ENCODE measurements at places on chromosomes 16 and 17. TPM values are rescaled to one million over a fixed set of nuclear protein-coding genes. Genes with fewer than 3 reads are reported as not detected.
A peak's percentile ranks its signal among the peaks of the same experiment; 100 is the strongest.

CES1 gene
- 0.10 TPM for total RNA-seq

FAM117A gene
- 7.2 TPM for total RNA-seq

HEXIM1 gene
- 23.0 TPM for total RNA-seq

PRR11 gene
- total RNA-seq, result 74.1 TPM

SOX8 gene
- not detected for total RNA-seq

NUTF2 gene
- total RNA-seq, result 218 TPM

- DNase-seq, result no peak
Observed at GRCh38 chr17:45824901-45825492, 19.7 kb upstream of the SPPL2C start.

- DNase-seq, result no peak
Observed at GRCh38 chr17:30347488-30347887, 13.6 kb upstream of the TMIGD1 start.

- no peak for DNase-seq
Observed at GRCh38 chr16:11076259-11077018, 132.1 kb downstream of the CLEC16A start.

DNA sequence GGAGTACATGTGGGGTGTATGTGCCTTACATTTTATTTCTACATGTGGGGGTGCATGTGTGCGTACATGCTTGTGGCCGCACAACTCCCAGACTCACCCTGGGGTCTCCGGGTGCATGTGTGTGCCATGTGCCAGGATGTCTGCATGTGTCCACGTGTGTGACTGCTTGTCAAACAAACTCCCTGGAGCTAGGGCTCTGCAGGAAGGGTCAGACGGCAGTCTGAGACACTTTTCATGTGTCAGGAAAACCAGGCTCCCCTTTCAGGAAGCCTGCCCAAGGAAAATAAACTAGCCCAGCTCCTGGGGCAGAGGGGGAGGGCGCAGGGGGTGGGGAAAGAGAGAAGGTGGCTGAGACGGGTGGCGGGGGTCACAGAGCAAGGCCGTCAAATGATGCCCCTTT, 44.7 kb downstream of the FZD2 start:
- no peak for DNase-seq

DNA sequence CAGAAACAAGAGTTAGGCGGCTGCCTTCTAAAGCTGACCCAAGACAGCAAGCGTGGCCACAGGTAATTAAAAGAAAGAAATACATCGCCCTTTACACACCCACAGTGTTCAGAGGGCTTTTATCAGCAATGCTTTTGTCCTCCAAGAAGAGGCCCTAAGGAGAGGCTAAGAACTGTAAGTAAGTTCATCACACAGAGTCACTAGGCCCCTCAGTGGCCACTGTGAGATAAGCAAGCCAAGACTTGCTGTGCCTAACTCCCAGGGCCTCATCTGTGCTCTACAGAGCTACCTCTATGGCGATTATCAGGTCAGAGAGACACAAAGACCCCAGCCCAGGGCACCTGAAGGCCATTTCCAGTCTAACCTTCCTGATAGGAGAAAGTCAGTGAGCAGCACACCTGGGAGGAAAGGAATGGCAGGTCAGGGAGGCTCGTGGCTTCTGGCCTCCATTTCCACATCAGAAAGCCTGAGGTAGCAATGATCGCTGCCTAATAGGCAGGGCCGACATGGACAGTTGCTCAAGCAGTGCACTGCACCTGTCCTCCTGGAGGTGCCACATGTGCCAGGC, 545.2 kb upstream of the CDH11 start:
- no peak for DNase-seq

DNA sequence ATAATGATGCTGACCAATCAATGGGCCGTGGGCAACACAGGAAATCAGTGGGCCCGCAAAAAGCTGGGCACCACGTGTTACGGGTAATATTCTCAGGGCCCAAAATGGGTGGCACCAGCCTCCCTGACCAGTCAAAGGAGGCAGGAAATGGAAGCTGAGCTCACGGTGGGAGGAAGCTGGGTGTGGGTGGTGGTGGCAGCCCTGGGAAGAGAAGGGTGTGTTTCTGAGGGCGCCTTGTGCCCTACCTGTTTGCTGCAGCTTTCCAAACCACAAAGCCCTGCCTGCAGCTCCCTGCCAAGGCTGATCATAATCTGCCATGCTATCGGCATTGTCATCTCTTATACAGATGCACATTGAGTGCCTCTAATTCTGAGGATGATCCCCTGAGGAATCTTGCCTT, 457.9 kb downstream of the SLC39A11 start:
- DNase-seq, result no peak

GRCh38 chr16:22240023-22240710, 34.1 kb downstream of the EEF2K start:
- DNase-seq, result no peak

GRCh38 chr16:89646906-89647305, 10.6 kb downstream of the CHMP1A start:
- peak; percentile 59 for DNase-seq

DNA sequence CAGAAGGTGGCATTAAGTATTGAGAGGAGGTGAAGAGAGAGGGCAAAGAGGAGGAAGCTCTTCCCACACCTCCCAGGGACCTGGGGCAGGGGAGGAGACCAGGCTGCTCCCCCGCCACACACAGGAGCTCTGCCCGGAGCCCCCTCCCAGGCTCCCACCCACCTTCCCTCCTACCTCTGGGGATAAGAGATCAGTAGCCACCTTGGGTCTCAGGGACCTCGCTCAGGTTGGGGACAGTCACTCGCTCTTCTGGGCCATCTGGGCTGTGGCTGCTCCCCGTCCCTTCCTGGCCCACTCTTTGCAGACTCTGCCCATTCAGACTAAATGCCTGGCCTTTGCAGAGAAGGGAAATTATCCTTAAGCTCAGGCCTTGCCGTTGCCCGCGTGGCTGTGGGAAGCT, 14.9 kb upstream of the C16orf74 start:
- no peak for DNase-seq

DNA sequence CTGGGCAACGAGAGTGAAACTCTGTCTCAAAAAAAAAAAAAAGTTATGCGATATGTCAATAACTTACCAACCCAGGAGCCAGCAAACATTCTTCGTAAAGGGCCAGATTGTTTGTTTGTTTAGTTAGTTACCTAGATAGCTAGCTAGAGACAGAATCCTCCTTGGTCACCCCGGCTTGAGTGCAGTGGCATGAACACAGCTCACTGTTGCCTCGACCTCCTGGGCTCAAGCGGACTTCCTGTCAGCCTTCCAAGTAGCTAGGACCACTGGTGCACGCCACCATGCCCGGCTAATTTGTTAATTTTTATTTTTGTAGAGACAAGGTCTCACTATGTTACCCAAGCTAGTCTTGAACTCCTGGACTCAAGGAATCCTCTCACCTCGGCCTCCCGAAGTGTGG, 113.0 kb downstream of the LITAF start:
- no peak for DNase-seq

GRCh38 chr16:77897831-77898605, 109.7 kb downstream of the VAT1L start:
- no peak for DNase-seq

GRCh38 chr17:36889770-36890349, 47.4 kb upstream of the LHX1 start:
- DNase-seq, result no peak

- DNase-seq, result peak; percentile 56
Observed at GRCh38 chr16:52254746-52255145, 292.2 kb downstream of the TOX3 start.

- DNase-seq, result peak; percentile 83
Observed at GRCh38 chr17:31534223-31534888, 142.9 kb downstream of the RAB11FIP4 start.

DNA sequence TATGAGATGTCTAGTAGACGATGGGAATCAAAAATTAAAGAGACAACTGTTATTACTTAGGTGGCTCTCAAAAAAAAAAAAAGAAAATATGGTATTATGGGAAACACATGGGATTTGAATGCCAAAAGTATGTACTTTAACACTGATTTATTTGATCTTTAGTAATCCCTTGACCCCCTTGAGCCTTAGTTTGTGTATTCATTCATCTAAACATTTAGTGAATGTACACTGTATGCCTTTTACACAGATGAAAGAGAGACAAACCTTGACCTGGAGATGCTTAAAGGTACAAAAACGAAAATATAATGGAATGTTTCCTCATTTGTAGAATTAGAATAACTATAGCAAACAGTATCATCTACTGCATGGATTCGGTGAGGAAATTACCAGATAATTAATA, 38.6 kb upstream of the NETO2 start:
- no peak for DNase-seq

GRCh38 chr17:42623732-42624596, 14.5 kb downstream of the TUBG1 start:
- peak; percentile 53 for DNase-seq

DNA sequence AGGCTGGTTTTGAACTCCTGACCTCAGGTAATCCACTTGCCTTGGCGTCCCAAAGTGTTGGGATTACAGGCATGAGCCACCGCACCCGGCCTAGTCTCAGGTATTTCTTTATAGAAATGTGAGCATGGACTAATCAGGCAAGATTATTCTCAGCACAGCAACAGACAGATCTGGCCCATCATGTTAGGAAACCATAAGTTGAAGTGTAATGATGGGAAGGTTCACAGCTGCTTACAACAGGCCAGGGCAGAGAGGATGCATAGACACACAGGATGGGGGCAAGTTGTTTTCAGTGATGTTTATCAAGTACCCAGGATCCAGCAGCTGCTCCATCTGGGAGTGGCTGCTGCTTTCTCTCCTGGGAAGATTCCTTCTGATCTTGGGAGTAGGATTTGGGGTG, 16.6 kb upstream of the NOS2 start:
- DNase-seq, result no peak
